ENCODE measurements at places on chromosomes 4 and X. TPM values are rescaled to one million over a fixed set of nuclear protein-coding genes. Genes with fewer than 3 reads are reported as not detected.

GRCh38 chrX:110588164-110588563, 207.5 kb downstream of the CHRDL1 start:
- no peak for DNase-seq

DNA sequence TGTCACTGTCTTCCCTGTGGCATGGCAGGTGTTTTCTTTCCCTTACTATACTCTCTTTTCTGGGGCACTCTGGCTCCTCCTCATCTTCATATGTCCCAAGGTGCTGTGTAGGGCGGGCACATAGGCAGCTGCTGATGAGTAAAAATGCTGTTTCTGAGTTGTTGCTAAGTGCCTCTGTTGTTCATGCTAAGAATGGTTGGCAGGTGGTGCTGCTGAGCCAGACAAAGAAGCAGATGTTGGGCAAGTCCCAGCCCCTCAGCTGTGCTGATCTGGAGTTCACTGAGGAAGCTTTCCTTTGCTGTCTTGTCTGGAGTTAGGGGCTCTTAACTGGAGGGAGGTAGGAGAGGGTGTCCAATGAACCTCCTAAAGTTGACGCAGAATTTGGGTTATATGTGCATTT, 40.6 kb downstream of the HADH start:
- no peak for DNase-seq

GALNTL6 gene
- 0.29 TPM for total RNA-seq

ARMCX6 gene
- total RNA-seq = 57.4 TPM
